ENCODE measurements at places on chromosomes 11 and 22.
A peak's percentile ranks its signal among the peaks of the same experiment; 100 is the strongest.

- DNase-seq = no peak
These were observed 40.5 kb downstream of the ARHGAP1 start for GRCh38 chr11:46659908-46660307.

DNA sequence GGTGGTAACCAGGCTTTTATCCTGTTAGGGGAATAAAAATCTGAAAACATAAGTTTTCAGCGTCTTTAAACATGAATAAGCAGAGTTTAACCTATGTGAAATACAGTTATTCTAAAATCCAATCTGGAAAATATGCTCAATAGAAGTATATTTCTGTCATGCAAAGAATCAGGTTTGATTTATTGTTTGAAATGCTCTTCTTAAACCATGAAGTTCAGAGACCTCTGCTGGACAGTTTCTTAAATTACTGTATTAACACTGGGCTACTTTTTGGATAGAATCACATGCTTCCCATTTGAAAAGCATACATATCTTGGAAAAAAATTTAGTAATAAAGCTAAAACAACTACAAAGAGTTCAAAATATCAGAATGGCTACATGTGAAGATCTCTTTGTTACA, 25.4 kb downstream of the APIP start:
- DNase-seq = no peak

- no peak for DNase-seq
These were observed 35.4 kb downstream of the NXPE2 start for GRCh38 chr11:114713756-114714155.

GRCh38 chr11:77454867-77455655, 18.8 kb downstream of the PAK1 start:
- DNase-seq = no peak

- DNase-seq = no peak
These were observed 1.6 kb downstream of the APLP2 start for GRCh38 chr11:130071211-130071712.

GRCh38 chr22:50677493-50678217, 5.0 kb downstream of the SHANK3 start:
- no peak for DNase-seq

DNA sequence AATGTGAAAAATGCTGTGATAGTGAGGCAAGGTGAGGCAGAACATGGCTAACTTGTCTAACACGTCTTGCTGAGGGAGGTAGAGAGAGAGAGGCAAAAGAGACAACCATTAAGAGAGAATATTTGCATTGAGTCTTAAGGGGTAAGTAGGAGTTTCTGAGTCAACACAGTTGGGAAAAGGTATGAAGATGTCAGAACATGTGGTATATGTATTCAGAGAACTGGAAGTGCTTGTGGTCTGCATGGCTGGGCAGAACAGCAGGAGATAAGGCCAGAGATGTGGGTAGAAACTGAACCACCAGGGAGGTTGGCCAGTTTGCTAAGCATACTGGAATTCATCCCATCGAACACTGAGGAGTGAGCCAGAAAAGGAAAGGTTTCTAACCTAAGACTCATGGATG, 25.0 kb upstream of the SLC5A1 start:
- DNase-seq = no peak

DNA sequence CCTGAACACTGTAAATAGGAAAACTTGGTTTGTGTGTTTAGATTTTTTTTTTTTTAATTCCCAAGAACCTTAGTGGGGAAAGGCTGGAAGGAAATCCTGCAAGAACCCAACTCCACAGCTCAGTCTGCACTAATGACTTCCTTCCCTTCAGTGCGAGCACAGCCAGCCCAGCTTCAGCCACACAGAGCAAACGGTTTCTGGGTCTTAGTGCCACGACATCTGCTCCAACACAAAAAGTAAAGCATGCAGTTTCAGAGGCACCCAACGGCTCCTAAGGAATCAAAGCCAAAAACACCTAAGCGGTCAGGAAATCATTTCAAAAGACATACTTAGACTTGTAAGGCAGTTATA, 236.1 kb downstream of the TTC28 start:
- peak; percentile 54 for DNase-seq

DNA sequence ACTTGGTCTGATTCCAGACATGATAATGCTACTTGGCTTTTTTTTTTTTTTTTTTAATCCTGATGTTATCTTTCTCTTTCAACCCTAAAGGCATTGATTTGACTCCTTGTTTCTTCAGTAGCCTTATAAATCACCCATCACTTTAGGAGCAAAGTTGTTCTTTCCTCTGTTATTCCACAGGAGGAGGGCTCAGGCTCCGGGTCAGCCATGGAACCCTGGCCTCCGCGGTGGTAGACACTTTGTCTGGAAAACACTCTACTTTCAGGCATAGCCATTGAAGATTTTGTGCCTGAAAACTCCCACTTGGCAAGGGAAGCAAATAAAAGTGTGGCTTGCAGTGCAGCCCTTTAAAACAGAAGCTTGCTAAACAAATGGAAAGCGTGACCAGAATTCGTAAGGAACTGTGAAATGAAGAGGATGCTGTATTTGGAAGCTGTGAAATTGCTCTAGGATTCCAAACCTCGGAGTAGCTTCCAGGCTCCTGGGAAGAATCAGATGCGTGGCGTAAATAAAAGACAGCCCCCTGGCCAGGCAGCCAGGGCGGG, 44.9 kb downstream of the ARHGAP8 start:
- no peak for DNase-seq

Measured in activated naive CD4-positive, alpha-beta T cell treated with anti-CD3 and anti-CD28 coated beads, Interleukin-2, amount 10 ng/mL, durations not matched to agents 7 days and 5 days (primary cell).